ENCODE measurements at places on chromosomes 1 and 21.
A peak's percentile ranks its signal among the peaks of the same experiment; 100 is the strongest.

DNA sequence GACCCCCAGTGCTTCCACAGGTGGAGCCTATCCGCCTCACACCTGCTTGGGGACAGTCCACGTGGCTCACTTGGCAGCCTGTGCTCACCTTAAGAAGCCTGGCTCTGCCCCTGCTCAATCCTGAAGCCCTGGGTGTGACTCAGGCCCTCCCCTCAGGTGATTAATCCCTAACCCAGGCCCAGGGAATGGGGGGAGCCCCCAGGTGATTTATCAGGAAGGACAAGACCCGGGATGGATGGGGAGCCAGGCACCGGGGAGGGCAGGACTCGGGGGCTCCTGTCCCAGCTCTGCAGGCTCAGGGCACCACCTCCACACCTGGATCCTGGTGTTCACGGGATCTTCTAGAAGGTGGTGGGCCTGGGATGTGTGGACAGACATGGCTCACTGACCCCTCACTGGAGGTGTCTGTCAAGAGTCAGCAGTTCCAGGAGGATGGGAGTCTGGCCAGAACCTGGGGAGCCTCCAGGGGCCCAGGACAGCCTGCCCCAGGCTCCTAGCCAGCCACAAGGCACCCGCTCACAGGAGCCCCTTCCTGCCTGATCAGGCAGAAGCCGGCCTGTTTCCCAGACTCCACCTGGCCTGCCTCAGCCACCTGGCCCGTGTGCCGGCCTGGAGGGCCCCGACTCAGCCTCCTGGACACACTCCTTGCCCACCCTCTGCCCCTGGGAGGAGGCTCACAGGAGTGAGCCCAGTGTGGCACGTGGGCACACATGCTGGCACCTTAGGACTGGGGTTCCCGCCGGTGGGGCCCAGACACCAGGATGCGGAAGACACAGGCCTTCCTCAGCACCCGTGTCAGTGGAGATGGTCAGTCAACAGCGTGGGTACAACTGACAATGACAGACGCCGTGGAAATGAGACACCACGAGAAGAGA lies 38.6 kb upstream of the COL6A1 start:
- no peak for DNase-seq

DNA sequence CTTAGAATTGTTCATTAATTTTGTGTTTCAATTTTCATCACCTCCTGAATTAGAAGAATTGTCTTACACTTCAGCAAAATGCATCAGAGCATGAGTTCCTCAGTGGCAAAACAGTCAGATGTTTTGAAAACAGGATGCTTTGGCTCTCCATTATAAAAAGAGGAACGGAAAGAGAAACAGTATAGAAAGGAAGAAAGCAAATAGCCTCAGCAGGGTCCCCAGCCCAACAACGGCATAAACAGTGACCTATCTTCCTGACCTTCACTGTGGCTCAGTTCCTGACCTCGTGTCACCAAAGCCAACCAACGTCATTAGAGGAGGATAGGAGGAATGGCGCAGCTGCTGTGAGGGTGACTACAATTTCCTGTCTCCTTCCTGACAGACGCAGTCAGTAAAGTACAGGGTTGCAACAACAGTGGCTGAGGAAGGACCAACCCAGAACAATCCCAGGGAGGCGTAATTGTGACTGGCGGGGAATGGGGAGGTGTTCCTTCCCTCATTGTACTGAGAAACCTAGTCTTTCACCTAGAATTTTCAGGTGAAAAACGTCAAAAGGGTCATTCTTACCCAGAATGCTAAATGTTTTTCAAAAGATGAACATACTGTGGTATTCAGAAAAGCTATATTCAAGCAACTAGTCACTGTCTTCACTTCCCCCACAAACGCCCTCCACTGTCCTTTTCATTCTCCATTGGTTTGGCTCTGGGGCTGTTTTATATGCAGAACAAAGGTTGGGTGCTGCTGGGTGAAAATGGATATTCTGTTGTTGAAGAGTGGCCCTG lies 197.9 kb upstream of the SGIP1 start:
- peak; percentile 43 for DNase-seq

- no peak for DNase-seq
Observed at GRCh38 chr21:31198575-31198974, 145.5 kb downstream of the TIAM1 start.

DNA sequence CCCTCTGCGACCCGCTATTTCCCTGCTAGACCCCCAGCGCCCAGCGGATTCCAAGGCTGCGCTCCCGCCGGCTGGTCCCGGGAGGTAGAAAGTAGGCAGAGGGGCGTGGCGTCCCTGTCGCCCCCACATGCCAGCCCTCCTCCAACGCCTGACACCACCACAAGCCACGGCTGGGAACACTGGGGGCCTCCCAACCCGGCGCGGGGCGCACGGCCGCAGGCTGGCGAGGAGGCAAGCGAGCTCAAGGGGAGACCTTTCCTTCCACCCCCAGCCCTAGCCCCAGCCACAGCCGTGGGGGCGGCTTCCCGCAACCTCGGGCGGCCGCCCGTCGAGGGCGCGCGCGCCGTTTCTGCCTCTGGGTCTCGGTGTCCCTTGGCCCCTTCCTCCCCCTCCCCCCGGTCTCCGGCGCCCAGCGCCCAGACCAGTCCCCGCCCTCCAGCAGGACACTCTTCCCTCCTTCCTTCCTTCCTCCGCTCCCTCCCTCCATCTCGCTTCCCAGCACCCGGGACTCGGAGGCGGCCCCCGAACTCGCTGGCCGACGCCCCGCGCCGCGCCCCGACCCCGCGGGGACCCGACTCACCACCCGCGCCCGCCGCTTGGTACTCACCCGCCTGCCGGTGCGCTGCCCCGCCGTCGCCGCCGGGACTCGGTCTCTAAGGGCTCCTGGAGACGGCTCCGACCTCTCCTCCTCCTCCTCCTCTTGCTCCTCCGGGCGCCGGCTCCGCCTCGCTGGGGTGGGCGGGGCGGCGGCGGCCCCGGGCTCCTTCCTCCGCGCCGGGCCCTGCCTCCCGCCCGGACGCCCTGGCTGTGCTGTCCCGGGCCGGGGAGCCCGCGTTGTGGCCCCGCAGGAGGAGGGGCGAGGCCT lies at the start of gene GNG12:
Gene GNG12, minus strand, starts transcription at position 731 of the 865 bp plus-strand sequence. CDS start 125,781 bp downstream, outside the sequence.
- DNase-seq: no peak

DNA sequence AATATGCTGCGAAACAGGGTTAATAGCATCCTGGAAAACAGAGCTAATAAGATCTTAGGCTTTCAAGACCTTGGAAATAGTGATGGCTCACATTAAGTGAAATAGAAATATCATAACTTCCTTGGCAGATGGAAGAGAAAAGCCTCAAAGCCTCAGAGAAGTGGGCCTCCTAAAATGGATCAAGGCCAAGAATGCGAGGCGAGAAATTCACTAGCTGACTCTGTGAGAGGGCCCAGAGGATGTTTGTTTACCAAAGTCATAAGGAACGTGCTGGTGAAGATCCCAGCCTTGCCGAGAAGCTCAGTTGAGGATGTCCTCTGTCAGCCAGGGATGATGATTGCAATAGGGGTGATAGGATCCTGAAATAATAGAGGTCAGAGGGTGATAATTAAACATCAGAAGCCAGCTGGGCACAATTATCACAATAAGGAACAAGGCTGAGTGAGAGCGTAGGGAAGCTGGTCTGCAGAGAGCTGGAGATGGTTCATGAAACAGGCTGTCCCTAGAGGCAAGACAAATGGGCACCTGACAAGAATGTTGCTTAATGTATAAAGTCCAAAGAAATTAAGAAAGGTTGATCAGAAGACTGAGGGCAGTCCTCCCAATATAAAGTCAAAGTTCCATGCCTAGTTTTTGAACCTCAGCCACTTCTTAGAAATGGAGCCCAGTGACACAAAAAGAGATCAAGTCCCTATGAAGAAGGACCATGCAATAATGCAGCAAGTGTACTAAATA lies 101.7 kb upstream of the COG2 start:
- no peak for DNase-seq

- no peak for DNase-seq
Observed at GRCh38 chr1:156807627-156808026, 9.0 kb downstream of the SH2D2A start.

- no peak for DNase-seq
Observed at GRCh38 chr1:159239551-159240220, 35.0 kb downstream of the ACKR1 start.

- DNase-seq: no peak
Observed at GRCh38 chr21:38619992-38620479, 121.8 kb upstream of the ERG start.

- DNase-seq: no peak
Observed at GRCh38 chr1:43405219-43405875, 15.6 kb downstream of the SZT2 start.

Data from stimulated activated CD4-positive, alpha-beta T cell treated with anti-CD3 and anti-CD28 coated beads, TNF-alpha, amount 100 ng/mL, for 4 hours (primary cell).